RWPE2 (cell line): ENCODE measurements at places on chromosomes 7 and 10.

- no peak overlapping the region for H3K27ac ChIP-seq
- H3K4me1 ChIP-seq = no peaks in the 10 kb centered on the region
- H3K4me3 ChIP-seq = peak overlapping the region; percentile 86
- no peak for DNase-seq
- no peaks in the 10 kb centered on the region for H3K27me3 ChIP-seq
- no peaks in the 10 kb centered on the region for H3K36me3 ChIP-seq
Observed at GRCh38 chr10:35644050-35644950, 2.2 kb upstream of the FZD8 start.

- no peak overlapping the region for H3K4me3 ChIP-seq
- no peaks in the 10 kb centered on the region for H3K4me1 ChIP-seq
- no peak for DNase-seq
- no peaks in the 10 kb centered on the region for H3K27me3 ChIP-seq
- H3K36me3 ChIP-seq = no peaks in the 10 kb centered on the region
- no peak overlapping the region for H3K27ac ChIP-seq
Observed at GRCh38 chr10:107214261-107214660, 49.8 kb upstream of the SORCS1 start.

GRCh38 chr10:101136007-101136707 is 5.1 kb downstream of the TLX1 start:
- peaks cover 100% of the 10 kb centered on the region for H3K27me3 ChIP-seq
- H3K36me3 ChIP-seq = no peaks in the 10 kb centered on the region
- no peak overlapping the region for H3K4me3 ChIP-seq
- DNase-seq = peak; percentile 47

GRCh38 chr7:96654630-96655188 is 54.9 kb downstream of the SEM1 start:
- DNase-seq = no peak
- H3K27me3 ChIP-seq = no peaks in the 10 kb centered on the region
- no peak overlapping the region for H3K4me3 ChIP-seq
- no peaks in the 10 kb centered on the region for H3K4me1 ChIP-seq
- H3K27ac ChIP-seq = no peak overlapping the region

DNA sequence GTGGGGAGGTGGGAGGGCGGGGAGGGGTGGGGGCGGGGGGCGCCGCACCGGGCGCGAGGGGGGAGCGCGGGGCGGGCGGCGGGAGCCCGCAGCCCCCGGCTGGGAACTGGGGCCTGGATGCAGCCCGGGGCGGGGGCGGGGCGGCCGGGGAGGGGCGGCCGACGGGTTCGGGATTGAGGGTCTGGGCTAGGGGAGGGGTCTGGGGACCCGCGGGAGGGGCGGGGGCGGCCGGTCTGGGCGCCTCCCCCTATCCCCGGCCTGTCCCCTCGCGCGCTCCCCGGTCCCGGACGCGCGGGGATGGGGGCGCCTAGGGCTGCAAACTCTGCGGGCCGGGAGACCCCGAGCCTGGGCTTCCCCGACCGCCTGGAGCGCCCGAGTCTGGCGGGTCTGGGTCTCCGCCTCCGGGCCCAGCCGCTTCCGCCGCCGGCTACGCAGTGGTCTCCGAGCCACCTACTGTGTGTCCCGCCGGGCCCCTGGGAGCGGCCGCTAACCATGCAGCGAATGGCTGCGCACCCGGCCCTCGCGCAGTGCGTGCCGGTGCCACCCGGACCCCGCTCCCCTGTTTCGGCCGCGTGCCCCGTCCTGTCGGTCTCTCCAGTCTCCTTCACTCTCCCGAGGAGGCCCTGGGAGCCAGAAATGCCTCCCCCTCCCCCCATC is 375 bp upstream of the FGF8 start:
- H3K36me3 ChIP-seq = no peaks in the 10 kb centered on the region
- no peaks in the 10 kb centered on the region for H3K4me1 ChIP-seq
- no peak overlapping the region for H3K27ac ChIP-seq
- peaks cover 48% of the 10 kb centered on the region for H3K27me3 ChIP-seq
- H3K4me3 ChIP-seq = no peak overlapping the region
- DNase-seq = no peak

- H3K4me1 ChIP-seq = peaks cover 19% of the 10 kb centered on the region
- H3K36me3 ChIP-seq = peaks cover 86% of the 10 kb centered on the region
- H3K27ac ChIP-seq = peak overlapping the region; percentile 89
- peak; percentile 93 for DNase-seq
- H3K27me3 ChIP-seq = no peaks in the 10 kb centered on the region
Observed at GRCh38 chr10:6218692-6219493, 16.2 kb downstream of the PFKFB3 start.

DNA sequence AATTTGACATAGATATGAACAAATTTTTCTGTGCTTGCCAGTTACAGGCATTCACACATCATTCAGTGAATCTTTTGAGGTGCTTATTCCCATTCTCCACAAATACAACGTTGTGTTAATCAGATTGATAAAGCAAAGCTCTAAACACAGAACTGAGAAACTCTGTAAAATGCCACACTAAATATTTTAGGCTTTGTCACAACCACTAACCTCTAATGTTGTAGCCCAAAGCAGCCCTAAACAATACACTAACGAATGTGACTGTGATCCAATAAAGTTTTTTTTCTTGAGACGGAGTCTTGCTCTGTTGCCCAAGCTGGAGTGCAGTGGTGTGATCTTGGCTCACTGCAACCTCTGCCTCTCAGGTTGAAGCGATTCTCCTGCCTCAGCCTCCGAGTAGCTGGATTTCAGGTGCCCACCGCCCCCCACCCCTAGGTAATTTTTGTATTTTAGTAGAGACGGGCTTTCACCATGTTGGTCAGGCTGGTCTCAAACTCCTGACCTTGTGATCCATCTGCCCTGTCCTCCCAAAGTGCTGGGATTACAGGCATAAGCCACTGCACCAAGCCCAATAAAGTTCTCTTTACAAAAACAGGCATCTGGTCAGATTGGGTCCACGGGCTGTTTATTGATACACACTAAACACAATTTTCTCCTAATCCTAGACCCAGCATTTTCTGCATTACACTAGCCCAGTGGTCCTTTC is 6.9 kb downstream of the CYCS start:
- DNase-seq = no peak
- peaks cover 47% of the 10 kb centered on the region for H3K36me3 ChIP-seq
- H3K4me3 ChIP-seq = no peak overlapping the region

DNA sequence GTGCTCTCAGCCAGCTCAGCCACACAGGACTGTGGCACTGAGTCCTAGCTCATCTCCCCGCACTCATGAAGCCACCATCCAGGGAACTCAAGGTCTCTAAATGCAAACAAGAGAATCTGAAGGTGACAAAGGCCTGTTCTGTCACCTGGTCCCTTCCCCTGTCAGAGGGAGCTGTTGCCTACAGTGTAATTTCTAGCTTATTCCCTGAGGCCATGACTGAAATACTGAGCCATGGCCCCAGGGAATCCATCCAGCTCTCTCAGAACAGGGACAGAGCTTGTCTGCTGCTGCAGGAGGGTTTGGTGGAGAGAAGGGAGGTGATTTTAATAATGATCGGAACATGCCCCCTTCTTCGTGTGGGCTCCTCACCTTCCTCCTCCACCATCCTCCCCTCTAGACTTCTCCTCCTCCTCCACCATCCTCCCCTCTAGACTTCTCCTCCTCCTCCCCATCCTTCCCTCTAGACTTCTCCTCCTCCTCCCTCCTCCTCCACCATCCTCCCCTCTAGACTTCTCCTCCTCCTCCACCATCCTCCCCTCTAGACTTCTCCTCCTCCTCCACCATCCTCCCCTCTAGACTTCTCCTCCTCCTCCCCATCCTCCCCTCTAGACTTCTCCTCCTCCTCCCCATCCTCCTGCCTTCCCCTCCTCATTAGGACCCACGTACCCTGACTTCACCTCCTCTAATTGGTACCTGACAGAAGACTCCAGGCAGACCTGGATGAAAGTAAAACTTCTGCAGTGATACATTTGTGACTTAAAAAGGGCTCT is 338.0 kb upstream of the MKI67 start:
- no peak overlapping the region for H3K4me3 ChIP-seq
- no peak overlapping the region for H3K27ac ChIP-seq
- H3K4me1 ChIP-seq = no peaks in the 10 kb centered on the region
- H3K27me3 ChIP-seq = no peaks in the 10 kb centered on the region
- DNase-seq = no peak

- H3K27me3 ChIP-seq = no peaks in the 10 kb centered on the region
- no peaks in the 10 kb centered on the region for H3K4me1 ChIP-seq
- no peak for DNase-seq
Observed at GRCh38 chr10:129498680-129499079, 31.6 kb downstream of the MGMT start.

GRCh38 chr10:124450012-124450782 is at the start of gene NKX1-2:
Gene NKX1-2 (minus strand): TSS chr10:124450035. CDS start chr10:124449943, 92 bp downstream.
- H3K4me3 ChIP-seq = peak within 1 kb of the TSS; percentile 20
- peaks cover 3% of the 10 kb centered on the region for H3K4me1 ChIP-seq
- no peak within 1 kb of the TSS for H3K27ac ChIP-seq
- H3K27me3 ChIP-seq = peaks cover 41% of the 10 kb centered on the region
